ENCODE measurements at places on chromosomes 3 and 15. TPM values are rescaled to one million over a fixed set of nuclear protein-coding genes. Genes with fewer than 3 reads are reported as not detected.

Gene LYZL4
- not detected for total RNA-seq

Gene THSD4
- 25.4 TPM for total RNA-seq

Gene ERICH6
- under 0.01 TPM for total RNA-seq

Gene TIGIT
- total RNA-seq: not detected

Gene KBTBD13
- total RNA-seq: not detected

Gene LMOD3
- total RNA-seq: not detected

Gene KY
- not detected for total RNA-seq

Gene SACM1L
- 27.3 TPM for total RNA-seq

Gene MUC4
- not detected for total RNA-seq

Gene SPTSSB
- total RNA-seq: not detected

Gene DUOXA2
- total RNA-seq: not detected

Gene WNT5A
- 5.8 TPM for total RNA-seq

Gene CCR2
- total RNA-seq: not detected

Gene CPLX3
- total RNA-seq: not detected

Gene PLAAT1
- total RNA-seq: 0.89 TPM

Gene UCN2
- total RNA-seq: not detected

Measured in dermis microvascular lymphatic vessel endothelial cell (primary cell).